Heart right ventricle (tissue), 16 donors: ENCODE measurements at places on chromosomes 2 and 18.
A peak's percentile ranks its signal among the peaks of the same experiment; 100 is the strongest.

GRCh38 chr2:10668402-10669012 is 21.3 kb downstream of the NOL10 start:
- DNase-seq: no peak

- peak; percentile 27 for DNase-seq
Measured at GRCh38 chr2:88170472-88170892, 336 bp downstream of the THNSL2 start.

- no peak for DNase-seq
Measured at GRCh38 chr2:239144713-239144999, 256.2 kb downstream of the HDAC4 start.

DNA sequence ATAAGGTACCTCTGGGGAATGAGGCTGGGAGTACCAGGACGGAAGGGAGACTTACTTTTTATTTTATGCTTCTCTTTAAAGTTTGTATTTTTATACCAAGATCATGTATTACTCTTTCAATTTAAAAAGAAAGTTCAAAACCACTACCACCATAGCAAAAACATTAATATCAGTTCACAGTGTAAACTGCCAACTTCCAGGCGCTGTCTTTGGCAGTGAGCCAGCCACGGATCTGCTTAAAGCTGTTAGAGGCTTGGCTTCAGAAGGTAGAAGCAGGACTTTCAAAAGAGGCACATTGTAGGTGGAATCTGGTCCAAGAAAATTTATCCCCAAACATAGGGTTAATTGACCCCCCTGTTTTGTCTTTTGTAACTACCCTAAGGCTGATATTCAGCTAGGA is 74.8 kb downstream of the B3GNT2 start:
- DNase-seq: peak; percentile 74

GRCh38 chr2:165905854-165906253 is 47.7 kb downstream of the TTC21B start:
- DNase-seq: no peak

GRCh38 chr2:51707625-51708024 is 675.7 kb upstream of the NRXN1 start:
- DNase-seq: no peak

- no peak for DNase-seq
Measured at GRCh38 chr2:1407950-1408675, 5.2 kb upstream of the TPO start.

DNA sequence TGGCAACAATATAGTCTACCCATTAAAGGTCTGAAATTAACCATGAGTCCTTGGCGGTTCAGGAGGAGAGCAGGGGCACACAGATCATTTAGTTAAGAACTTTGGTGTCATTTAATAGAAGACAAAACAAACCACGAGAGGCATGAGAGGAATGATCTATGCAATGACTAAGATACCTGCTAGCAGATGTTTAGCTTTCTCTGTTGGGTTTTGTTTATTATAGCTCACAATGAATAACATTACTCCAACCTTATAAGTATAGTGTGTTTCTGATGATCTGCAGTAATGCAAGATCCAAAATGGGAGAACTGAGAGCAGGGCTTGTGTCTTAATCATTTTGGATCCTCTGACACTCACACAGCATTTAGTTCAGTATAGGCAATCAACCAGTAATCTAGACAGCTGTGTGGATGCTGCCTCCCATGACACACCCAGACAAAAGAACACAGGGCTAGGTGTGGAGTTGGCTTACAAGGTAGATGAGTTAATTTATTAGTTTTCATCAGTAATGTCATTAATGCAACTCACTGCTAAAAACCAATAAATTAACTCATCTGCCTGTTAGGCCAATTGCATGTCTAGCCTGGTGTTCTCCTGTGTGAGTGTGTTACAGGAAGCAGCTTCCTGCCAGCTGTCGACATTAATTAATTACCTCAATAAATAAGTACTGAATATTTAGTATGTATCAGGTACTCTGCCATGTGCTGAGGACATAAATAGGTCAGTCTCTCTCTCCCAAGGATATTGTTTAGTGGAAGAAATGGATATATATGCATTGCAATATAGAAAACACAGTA is 92.3 kb downstream of the CLIP4 start:
- no peak for DNase-seq

DNA sequence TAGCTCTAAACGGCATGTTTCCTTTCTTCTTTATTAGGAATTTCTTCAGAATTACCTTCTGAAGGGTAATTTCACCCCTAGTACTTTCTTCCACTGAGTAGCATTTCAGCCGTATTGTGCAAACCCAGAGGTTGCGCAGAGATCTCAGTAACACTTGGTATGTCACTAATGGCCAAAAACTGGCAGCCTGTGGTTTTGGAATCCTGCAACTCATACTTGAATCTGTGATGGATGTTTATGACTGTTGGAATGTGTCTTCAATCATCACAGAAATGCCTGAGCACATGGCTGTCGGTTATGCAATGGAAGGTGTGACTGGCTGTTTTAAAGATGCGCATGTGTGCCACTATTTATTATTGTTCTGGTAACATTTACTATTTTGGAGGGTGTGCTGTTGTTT is 100.0 kb downstream of the COLEC12 start:
- no peak for DNase-seq

DNA sequence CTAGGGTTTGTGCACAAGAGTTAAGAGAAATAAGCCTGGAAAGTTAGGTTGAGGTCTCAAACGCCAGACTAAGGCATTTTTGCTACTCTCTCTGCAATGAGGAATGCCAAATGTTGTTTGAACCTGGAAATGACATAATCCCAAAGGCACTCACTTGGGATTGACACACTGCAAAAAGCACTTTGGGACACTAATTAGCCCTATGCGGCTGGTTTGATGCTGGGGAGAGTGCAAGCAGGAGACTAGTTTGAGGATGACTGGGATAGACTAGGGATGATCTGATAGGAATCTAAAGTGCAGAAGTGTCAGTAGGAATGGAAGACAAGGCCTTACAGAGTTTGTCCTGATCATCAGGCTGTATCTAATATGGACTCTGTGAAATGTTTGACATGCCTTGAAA is 469.0 kb downstream of the SLC4A3 start:
- DNase-seq: no peak

GRCh38 chr2:15195813-15196212 is 365.3 kb downstream of the NBAS start:
- no peak for DNase-seq

- DNase-seq: no peak
Measured at GRCh38 chr2:132430895-132431294, 14.3 kb downstream of the GPR39 start.

DNA sequence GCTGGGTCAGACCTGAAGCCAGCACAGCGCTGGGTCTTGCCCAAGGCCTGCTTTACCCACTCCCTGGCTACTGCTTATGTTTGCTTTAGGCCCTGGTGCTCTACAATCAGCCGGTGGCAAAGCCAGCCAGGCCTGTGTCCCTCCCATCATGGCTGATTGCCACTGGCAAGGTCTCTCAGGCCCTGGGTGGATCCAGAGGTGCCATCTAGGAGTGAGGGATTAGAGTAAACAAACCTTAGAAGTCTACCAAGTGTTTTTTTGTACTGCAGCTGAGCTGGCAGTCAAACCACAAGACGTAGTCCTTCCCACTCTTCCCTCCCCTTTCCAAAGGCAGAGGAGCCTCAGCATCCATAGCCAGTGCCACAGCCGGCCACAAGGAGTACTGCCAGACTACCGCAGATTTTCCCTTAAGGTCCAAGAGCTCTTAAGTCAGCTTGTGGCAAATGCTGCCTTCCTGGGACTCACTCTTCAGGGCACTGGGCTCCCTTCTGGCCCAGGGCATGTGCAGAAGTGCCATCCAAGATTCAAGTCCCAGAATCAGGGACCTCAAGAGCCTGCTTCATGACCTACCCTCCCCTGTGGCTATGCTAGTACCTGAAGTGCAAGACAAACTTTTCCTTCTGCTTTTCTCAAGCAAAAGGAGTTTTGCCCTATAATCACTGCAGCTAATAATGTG is 20.0 kb downstream of the IL1RL2 start:
- no peak for DNase-seq

- no peak for DNase-seq
Measured at GRCh38 chr18:62717925-62718800, 2.8 kb downstream of the PHLPP1 start.

DNA sequence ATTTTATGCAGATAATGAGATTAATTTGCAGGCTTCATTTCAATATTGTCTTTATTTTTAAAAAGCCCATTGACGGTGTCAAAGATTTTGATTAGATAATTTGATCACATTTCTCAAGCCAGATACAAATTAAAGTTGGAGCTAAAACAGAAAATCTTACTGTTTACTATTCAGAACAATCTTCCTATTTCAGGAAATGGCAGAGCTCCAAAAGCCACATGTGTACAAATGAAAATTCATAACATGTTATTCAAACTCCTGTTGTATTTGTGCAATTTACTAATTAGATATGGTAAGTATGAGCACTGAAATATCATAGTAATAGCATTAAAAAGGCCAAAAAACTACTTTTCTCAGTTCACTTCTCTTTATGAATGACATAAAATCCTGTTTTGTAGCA is 682.9 kb downstream of the KCNJ3 start:
- DNase-seq: no peak

GRCh38 chr2:11011359-11011758 is 99.6 kb downstream of the KCNF1 start:
- no peak for DNase-seq

DNA sequence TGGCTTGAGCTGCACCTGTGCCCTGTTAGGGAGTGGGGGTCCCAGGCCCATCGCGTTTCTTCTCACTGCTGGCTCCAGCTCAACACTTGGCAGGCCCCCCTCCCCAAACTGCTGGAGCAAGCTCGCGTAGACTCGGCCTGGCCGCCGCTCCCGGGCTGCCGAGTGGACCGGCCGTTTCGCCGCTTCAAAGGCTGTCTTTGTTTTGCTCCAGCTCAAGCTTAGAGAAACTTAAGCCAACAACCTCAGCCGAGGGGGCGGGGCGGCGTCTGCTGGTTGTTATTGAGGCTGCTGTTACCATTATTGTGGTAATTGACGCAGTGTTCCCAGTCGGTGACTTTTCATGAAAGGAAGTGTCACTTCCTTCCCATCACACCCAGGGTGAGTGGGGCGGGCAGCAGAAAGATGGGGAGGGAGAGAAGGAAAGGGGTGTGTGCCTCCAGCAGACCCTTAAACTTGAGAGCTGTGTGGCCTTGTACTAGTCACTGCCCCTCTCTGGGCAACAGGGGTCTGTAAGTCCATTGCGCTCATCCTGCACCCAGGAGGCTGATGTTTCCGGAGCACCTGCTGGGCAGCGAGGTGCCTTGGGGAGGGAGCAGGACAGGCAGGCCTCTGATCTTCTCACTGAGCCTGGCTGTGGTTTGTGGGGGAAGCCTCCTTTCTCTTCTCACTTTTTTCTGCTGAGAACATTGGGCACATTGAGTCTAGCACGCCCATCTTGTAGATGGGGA is 2.1 kb downstream of the ARID5A start:
- peak; percentile 89 for DNase-seq

DNA sequence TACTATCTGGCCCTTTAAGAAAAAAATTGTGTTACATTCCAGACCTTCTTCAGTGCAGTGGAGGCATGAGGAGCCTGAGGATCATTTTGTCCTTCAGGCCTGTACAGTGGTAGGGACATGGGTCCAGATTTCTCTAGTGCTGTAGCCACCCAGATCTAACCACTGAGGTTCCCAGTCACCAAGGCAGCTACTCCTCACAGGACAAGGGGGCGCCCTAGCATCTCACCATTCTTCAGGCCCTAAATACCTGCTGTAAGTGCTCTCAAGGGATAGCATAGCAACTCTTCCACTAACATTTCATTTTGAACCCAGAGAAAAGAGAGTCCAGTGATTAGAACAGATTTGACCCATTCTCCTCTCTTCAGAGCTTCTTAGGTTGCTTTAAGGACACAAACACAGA is 1533.0 kb downstream of the LRP1B start:
- DNase-seq: no peak

DNA sequence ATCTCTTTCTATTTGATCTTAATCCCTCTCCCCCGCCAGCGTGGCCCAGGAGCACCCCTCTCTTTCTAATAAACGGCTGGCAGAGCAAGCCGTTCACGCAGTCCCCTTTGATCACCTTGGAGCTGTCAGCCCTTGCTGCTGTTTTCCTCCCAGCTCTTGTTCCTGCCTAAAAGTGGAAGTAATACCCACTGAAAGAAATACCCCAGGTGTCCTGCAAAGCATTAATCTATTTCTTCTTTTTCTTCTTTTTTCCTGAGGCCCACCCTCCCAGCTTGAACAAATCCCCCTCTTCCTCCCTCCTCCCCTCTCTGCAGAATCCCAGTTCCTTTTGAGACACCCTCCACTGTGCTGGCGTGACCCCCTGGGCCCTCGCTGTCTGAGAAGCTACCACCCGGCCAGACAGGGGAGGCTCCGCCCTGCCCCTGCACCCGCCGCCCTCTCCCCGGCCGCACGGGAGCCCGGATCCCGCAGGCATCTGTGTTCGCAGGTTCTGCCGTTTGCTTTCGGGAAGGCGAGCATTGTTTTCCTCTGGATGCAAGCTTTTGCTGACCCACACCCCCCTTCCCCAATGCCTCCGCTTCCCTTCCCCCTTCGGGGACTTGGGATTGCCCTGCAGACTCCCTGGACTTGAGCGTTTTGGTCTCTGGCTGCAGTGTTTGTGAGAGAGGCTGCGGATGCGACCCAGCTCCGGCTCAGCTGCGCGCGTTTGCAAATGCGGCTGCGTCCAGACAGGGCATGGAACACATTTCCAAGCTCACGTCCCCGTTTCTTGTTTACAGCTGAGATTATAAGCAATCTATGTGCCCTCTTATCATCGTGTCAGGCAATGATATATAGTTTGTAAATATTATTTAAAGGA is 631.5 kb downstream of the NYAP2 start:
- peak; percentile 57 for DNase-seq

DNA sequence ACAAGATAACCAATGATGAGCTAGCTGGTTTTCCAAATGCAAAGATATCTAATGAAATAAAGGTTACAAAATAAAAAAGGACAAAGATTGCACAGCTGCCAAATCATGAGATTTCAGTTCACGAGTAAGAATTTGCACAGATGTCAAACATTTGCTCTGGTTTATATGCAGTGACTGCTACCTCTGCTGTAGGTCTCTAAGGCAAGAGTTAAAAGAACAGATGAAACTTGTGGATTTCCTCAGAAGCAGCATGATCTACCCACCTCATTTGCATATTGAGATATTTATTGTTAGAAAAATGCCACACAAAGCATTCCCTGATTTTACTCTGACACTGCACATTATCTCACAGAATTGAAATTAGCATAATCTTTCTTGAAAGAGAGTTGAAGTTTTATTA is 763.2 kb upstream of the ZEB2 start:
- DNase-seq: no peak

DNA sequence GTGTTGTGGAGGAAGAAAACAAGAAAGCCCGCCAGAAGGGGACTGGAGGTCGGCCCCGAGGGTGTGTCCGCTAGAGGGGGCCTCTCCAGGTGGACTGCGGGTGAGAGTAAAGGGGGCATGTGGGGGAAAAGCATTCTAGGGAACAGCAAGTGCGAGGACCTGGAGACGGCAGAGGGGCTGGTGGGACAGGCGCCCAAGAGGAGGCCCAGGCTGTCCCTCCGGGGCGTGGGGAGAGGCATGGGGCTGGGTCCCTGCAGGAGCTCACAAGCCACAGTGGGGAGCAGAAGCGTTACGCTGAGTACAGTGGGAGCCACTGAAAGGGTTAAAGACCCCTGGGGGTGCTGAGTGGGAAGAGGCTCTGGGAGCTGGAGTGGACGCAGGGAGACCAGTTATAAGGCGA is 1.6 kb upstream of the KLF11 start:
- no peak for DNase-seq
